Stimulated activated naive CD8-positive, alpha-beta T cell treated with anti-CD3 and anti-CD28 coated beads, Interleukin-15, Interleukin-2, amounts not matched to agents 100 U/mL and 50 U/mL, for 24 hours (primary cell): ENCODE measurements at places on chromosomes 12 and 14.
A peak's percentile ranks its signal among the peaks of the same experiment; 100 is the strongest.

DNA sequence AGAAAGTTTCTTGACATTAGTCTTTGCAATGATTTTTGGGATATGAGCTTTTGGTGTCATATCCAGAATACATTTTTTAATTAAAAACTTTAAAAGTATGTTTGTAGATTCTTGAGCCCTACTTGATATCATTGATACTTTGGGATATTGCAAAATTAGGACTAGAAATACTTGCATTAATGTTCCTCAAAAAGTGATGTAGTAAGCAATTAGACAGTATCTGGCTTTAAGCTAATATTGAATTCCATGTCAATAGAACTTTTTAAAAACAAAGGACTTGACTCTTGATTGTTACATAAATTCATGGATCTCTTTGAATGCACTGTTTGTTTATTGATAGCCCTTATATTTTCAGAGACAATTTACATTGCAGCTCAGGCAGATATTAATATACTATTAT lies 15.6 kb downstream of the PEX5 start:
- DNase-seq = no peak

DNA sequence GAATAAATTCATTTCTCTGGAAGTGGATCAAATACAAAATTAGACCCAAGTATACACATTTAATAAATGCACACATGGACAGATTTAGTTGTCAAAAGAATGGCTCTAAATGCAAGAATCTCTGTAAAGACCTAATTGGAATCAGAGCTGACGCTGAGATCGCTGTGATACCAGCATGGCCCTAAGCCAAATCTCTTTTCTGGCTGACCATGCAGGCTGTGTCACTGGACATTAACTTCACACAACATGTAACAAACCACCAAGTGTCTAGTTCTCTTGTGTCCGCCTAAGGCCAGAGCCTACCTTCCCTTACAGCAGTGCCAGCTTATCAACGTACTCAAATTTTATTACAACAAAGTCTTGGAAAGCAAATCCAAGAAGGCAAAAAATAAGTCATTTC lies 127.5 kb downstream of the MED13L start:
- DNase-seq = no peak

GRCh38 chr14:23640524-23641141 lies 4.5 kb downstream of the DHRS2 start:
- no peak for DNase-seq

- DNase-seq = no peak
These were observed 67.2 kb upstream of the SYT1 start for GRCh38 chr12:78797196-78797931.

GRCh38 chr12:61797266-61797665 lies 462.9 kb upstream of the USP15 start:
- DNase-seq = no peak

- DNase-seq = no peak
These were observed 217.8 kb downstream of the KITLG start for GRCh38 chr12:88362439-88362838.

DNA sequence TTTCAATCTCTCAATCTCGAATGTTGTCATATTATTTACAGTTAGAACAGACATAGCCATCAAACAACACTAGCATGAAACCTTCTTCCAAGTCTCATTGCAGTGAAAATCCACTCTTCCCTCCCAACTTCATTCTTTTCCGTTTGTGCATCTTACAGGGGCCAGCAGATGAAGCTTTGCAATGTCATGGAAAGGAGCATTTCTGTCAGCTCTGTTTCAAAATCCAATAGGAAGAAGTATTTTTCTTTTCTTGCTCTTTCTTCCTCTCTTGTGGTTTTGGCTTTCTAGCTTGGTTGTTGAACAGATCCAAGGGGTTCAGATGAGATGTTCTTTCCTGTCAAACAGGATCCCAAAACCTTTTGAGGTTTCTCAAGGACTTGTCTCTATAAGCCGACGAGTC lies 416.6 kb downstream of the AEBP2 start:
- DNase-seq = no peak

- no peak for DNase-seq
These were observed 16.7 kb upstream of the CRY1 start for GRCh38 chr12:107109726-107110719.

DNA sequence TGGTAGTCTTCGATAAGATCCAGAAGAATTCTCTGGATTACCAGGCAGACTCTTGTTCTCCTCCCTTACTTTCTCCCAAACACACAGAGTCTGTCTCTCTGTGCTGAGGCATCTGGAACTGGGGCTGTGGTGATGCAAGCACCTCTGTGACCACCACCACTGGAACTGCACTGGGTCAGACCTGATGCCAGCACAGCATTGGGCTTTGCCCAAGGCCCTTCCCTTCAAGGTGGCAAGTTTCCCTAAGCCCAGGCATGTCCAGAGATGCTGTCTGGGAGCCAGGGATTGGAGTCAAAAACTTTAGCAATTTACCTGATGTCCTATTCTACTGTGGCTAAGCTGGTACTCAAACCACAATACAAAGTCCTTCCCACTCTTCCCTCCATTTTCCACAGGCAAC lies 14.6 kb upstream of the TMPRSS12 start:
- DNase-seq = no peak

GRCh38 chr12:123471374-123472068 lies 13.6 kb downstream of the SNRNP35 start:
- DNase-seq = no peak

- no peak for DNase-seq
These were observed 43.5 kb downstream of the TMX1 start for GRCh38 chr14:51283402-51284085.

GRCh38 chr12:66187036-66187435 lies 2.0 kb upstream of the IRAK3 start:
- DNase-seq = no peak

GRCh38 chr14:104908303-104908702 lies 16.4 kb upstream of the PLD4 start:
- DNase-seq = no peak

DNA sequence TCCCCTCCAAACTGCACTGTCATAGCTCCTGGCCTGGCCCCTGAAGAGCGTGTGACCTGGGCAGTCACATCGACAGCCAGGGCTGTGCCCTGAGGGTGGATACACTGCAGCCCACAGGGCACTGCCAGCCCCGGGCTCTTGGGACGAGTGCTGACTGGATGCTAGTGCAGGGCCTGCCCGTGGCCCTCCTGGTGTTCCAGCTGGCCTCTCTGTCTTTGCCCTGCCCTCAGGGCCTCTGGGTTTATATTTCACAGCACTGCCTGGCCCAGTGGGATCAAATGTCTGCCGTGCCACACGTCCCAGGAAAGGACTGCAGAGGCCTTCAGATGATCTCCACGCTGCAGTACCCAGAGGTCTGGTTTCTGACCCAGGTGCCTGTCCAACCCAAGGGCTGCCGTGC lies 10.1 kb upstream of the CCDC197 start:
- no peak for DNase-seq

- DNase-seq = no peak
These were observed 3.7 kb downstream of the PIANP start for GRCh38 chr12:6696690-6697583.

GRCh38 chr12:109715310-109716091 lies 1.9 kb downstream of the FAM222A start:
- DNase-seq = peak; percentile 27

DNA sequence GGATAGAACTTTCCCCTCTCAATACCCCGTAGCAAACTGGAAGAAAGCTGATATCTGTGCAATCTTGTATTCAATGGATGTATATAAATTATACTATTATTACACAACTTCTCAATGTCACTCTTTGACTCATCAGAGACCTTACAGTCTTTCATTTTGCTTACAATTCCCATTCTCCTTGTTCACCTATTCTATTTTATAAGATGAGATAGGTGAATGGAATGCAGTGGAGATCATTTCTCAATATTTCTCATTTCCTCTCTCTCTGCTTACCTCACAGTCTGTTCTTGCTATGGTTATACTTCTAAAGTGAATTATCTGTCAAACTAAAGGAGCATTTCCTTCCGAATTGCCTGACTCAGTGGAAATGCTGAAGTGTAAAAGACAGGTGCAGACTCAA lies 14.9 kb downstream of the FOXA1 start:
- no peak for DNase-seq
